Stimulated activated CD4-positive, alpha-beta T cell treated with anti-CD3 and anti-CD28 coated beads, Interleukin-1b, Interleukin-23, amount 100 ng/mL, for 1 hour (primary cell): ENCODE measurements at places on chromosomes 5 and 9.

- no peak for DNase-seq
These were observed 201.7 kb downstream of the KDM4C start for GRCh38 chr9:6959270-6960000.

- DNase-seq: no peak
These were observed 119.3 kb downstream of the RPS23 start for GRCh38 chr5:82158755-82159413.

- DNase-seq: no peak
These were observed 59.1 kb downstream of the JMY start for GRCh38 chr5:79295029-79295428.

DNA sequence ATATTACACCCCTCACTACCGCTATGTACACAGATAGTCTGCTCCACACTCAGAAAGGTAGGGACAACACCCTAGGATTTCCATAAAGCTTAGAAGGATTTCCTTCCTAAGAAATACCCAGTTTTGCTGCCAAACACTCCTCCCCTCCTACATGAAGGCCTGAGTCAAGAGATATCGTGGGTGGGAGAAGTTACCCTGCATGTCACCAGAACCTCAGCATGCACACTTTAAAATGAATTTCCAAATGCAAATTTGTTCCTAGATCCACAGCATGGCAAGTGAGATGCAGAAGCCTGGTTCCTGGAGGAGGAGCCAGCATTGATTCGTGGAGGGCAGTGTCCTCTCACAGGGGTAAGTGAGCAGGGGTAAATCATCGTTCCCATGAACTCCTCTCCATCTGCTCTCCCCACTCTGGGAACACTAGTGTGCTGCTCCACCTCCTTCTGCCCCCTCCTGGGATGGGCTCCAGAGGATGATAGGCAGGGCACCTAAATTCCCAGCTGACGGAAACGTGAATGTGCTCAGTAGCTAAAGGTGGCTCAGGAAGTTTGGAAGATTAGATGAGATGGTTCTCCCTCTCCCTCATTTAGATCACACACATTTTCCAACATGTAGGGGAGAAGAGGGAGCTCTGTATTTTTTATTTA, 76.7 kb downstream of the PDE4D start:
- no peak for DNase-seq

DNA sequence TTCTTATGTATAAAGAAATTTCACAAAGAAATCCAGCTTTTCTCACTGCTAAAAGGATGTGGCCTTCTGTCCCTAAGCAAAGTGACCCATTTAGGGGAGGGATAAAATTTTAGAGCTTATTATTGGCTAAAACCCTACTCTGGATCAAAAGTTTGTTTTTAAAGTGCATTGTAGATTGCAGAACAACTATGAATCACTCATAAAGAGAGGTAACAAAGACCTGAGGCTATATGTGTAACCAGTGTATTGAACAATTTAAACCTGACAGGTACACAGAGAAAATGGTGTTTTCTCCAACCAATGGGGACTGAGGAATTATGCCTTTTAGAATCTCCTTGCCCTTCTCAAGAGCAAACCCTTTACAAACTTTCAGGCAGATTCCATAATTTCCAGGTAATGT, 86.6 kb downstream of the MUSK start:
- DNase-seq: no peak

- DNase-seq: no peak
These were observed 33.5 kb downstream of the MTMR12 start for GRCh38 chr5:32279223-32279622.

DNA sequence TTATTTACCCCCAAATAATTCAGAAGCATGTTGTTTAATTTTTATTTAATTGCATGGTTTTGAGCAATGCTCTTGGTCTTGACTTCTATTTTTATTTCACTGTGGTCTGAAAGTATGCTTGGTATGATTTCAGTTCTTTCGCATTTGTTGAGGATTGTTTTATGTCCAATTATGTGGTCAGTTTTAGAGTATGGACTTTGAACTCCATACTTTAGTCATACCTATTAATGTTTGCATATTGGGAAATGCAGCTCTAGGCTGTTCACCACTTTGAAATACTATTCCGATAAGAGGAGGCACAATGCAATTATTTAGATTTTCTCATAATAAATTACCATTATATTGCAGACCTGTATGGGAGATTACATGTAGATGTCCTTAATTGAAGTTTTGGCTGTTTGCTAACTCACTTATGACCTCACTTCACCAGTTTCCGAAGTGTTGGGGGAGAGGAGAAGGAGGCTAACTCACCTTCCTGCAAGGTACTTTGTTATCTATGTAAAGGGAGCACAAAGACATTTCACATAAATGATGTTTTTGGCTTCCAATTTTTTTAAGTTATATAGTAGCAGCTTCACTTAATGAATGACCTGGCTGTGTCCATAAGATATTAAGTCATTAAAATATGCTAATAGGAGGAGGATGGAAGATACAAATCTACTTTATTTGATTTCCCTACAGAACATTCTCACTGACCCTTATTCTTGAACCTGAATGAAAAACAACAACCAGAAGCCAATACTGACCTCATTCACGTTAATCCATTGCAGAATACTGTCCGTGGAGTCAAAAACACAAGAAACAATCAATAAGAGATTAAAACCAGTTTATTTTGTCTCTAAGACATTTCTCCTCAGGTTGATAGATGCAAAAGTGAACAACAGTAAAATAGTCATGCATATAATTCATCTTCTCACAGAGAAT, 970.3 kb upstream of the ARRDC3 start:
- no peak for DNase-seq

DNA sequence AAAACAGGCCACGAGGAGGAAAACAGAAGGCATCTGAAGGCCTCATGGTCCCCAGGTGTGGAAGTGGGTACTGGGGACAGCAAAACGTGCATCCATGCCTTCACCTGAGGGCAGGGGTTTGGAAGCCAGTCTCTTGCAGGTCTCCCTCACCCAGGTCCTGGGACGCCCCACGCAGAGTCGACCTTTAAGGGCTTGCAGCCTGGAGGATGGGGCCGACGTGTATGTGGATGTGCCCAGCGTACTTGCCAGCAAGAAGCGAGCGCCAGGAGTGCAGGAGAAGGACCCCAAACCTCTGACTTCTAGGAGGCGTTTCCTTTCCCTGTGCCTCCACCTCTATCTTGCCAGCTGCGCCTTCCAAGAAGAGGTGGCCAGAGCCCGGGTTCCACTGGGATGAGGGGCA, 65.9 kb downstream of the OTULIN start:
- DNase-seq: no peak

DNA sequence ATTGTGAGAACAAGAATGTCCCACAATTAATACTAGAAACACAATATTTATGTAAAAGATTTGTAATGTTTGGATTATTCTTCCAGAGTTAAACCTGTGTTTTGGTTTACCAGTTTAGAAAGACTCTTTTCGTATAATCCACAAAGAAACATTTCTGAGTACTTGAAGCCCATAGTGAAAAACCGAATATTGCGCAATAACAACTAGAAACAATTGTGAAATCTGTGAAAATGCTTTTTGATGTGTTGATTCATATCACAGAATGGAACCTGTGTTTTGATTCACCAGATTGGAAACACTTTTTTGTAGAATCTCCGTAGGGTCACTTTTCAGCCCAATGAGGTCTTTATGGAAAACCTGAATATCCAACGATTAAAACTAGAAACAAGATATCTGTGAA, 386.2 kb downstream of the PRDM9 start:
- no peak for DNase-seq

DNA sequence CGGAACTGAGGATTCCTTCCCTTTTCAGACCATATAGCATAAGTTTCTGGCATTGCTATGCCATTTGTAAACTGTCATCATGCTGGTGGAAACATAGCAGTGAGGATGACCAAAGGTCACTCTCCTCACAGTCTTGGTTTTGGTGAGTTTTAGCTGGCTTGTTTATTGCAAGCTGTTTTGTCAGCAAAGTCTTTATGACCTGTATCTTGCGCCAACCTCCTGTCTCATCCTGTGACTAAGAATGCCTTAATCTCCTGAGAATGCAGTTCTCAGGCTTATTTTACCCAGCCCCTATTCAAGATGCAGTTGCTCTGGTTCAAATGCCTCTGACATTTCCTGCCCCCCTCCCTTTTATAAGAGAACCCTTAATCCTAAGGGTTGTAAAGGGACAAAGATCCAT, 26.7 kb upstream of the GRIA1 start:
- no peak for DNase-seq

DNA sequence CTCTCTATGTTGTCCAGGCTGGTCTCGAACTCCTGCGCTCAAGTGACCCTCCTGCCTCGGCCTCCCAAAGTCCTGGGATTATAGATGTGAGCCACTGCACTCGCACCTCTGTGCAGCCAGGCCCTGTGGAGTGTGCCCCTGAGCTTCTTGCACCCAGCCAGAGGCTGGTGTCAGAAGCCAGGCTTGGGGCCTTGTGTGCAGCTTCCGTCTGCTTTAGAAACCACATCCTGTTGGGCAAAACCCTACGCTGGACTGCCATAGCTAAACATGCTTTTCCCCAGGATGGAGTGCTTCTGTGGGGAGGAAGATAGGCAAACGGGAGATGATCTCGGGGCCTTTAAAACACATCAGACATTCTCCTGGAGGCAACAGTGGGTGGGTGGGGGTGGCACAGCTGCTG, 40.1 kb downstream of the PRRT1B start:
- DNase-seq: no peak
